ENCODE measurements at places on chromosomes 5 and 9.

GRCh38 chr5:120014535-120014934 lies 385.2 kb downstream of the FAM170A start:
- DNase-seq = no peak

DNA sequence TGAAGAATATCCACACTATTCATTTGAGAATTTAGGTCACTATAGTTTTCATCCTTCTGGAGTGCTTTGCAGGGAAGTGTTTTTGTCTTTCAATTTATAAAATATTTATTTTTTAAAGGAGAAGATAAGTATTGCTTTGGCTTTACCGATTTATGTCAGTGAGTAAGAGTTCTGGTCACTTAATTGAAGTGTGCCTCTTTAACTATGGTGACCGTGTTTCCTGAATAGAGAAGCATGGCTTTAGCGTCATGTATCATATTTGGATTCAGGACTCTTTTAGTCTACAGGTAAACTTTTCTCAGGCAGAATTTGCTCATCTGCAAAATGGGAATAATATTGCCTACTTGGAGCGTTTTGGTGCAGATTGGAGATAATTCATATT lies 902 bp downstream of the BDP1 start:
- DNase-seq = no peak

DNA sequence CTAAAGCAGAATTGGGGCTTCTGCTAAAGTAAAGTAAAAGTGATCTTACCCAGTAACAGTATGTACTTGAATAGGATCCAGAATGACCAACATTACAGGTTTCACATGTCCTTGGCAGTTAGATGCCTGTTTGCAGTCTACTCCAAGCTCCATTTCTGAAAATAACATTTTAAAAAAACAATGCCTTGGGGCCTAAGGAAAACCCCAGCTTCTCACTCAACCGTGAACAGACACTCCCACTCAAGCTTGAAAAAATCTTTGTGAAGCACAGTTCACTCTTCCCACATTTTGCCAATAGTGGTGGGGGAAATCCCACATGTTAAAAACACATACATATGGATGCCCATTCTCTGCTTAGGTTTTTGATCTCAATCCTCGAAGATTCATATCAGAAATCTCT lies 304.1 kb downstream of the ARRDC3 start:
- no peak for DNase-seq

GRCh38 chr9:73845954-73846690 lies 651.0 kb upstream of the RORB start:
- no peak for DNase-seq

- DNase-seq = no peak
Observed at GRCh38 chr9:1231998-1232919, 182.1 kb downstream of the DMRT2 start.

- no peak for DNase-seq
Observed at GRCh38 chr9:105146677-105147076, 97.8 kb upstream of the SLC44A1 start.

DNA sequence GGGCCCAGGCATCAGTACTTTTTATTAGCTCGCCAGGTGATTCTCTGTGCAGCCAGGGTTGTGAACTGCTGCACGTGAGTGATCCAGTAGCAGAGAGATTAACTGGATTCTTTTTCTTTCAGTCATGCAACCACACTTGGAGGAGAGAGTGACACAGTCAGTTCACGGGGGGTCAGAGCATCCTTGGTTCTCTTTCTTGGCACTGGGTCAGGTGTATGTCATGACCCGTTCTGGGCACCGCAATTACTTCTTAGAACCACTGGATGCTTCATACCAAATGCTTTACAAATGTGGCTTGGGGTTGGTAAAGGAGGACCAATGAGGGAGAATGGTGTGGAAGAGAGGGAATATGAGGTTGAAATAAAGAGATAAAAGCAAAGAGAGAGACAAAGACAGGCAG lies 368.7 kb downstream of the MLLT3 start:
- no peak for DNase-seq

- peak; percentile 92 for DNase-seq
Observed at GRCh38 chr9:37422289-37423104, at the start of gene GRHPR. TSS of gene GRHPR (plus strand) at chr9:37422696. CDS start at chr9:37422751, 55 bp downstream.

DNA sequence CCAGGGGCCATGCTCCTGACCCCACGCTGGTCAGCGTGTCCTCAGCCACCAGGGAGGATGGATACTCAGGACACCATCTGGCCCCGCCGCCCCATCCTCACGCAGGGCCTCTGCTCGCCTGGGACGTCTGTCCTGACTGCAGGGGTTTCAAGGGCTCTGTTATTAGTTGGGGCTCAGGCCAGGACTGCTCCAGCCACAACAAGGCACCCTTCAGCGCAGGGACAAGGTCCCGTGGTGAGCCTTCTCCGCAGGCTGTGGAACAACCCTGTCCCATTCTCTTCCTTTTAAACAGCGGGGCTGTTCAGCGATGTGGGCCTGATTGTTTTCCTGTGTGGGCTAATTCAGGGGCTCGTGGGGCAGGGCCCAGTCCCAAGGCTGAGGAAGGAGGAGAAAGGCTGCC lies 61.6 kb downstream of the SEMA4D start:
- peak; percentile 51 for DNase-seq

DNA sequence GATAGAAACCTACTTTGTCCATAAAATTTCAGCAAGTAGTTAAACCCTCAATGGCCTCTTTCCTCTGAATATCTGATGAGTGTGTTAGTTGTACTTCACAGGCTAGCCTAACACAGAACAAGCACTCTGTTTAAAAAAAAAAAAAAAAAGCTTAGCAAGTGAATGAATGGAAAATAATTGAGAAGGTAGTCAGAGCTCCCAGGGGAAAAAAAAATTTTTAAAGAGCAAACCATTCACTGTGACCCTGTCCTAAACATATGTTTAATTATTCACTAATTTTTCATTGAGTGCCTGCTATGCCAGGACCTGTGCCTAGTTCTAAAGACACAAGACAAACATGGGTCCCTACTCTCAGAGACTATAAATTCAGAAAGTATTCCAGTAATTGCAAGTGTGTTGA lies 69.3 kb downstream of the SH3RF2 start:
- DNase-seq = no peak

GRCh38 chr5:40378396-40379177 lies 301.1 kb upstream of the PTGER4 start:
- no peak for DNase-seq

- no peak for DNase-seq
Observed at GRCh38 chr9:111467778-111468367, 16.3 kb downstream of the ECPAS start.

- DNase-seq = no peak
Observed at GRCh38 chr5:56581426-56581825, 233.9 kb upstream of the MAP3K1 start.

DNA sequence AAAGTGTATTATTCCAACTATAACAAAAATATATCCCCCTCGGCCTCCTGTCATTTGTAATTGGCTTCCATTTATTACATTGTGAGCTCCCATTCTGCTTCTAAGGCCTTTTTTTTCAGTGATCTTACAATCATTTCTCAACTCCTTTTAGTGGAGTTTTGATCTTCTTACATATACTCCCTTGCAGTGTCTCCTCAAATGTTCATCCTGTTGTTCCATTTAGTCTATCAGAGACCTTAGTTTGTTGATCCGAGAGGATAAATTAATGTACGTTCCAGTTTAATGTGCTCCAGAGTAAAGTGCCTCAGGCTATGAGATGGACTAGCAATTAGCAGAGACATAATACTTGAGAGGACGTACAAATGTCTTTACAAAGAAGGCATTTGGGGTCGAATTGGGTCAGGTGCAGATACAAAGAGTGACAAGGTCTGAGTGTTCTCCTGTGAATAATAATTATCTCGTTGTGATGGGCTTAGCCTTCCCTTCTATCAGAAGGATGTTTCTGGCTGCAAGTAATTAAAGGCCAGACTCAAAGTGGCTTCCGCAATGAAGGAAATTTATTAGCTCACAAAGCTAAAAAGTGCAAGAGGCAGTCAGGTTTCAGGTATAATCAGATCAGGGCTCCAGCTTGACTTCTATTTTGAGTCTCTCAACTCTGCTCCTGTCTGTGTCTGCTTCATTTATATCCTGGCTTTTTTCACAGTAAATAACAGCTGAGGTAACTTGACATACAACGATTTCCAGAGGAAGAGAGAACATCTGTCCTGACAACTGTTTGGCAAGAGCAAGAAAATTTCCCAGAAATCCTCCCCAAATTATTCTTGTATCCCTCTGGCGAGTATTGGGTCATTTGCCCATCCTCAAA lies 30.1 kb downstream of the ARRDC3 start:
- DNase-seq = no peak

- DNase-seq = no peak
Observed at GRCh38 chr5:117667105-117667504, 1092.5 kb upstream of the SEMA6A start.

- DNase-seq = no peak
Observed at GRCh38 chr9:27654629-27655285, 81.5 kb upstream of the C9orf72 start.

- DNase-seq = no peak
Observed at GRCh38 chr5:123855609-123856008, 343.6 kb downstream of the CSNK1G3 start.

- no peak for DNase-seq
Observed at GRCh38 chr9:121218357-121219027, 16.8 kb upstream of the RAB14 start.

DNA sequence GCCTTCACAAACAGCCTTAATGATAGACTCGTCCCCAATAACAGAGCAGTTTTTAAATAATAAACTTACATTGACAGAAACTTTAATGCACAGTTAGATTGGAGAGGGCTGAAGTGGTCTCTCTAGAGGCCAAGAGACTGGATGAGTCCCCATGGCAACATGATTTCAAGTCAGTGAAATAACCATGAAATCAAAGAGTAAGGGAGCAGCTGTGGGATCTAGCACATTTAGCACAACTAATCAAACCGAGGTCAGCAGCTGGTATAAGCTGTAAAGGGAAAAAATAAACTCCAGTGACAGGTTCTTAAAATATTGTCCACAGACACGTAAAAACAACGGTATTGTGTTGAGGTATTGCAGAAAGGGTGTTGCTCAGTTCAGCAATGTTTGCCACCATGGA lies 916.6 kb downstream of the DNAH5 start:
- DNase-seq = no peak

- no peak for DNase-seq
Observed at GRCh38 chr5:33612386-33612785, 171.6 kb downstream of the TARS1 start.

- DNase-seq = peak; percentile 54
Observed at GRCh38 chr5:90528601-90529193, 687 bp downstream of the LYSMD3 start.

- no peak for DNase-seq
Observed at GRCh38 chr5:159837860-159838259, 78.4 kb upstream of the ADRA1B start.

DNA sequence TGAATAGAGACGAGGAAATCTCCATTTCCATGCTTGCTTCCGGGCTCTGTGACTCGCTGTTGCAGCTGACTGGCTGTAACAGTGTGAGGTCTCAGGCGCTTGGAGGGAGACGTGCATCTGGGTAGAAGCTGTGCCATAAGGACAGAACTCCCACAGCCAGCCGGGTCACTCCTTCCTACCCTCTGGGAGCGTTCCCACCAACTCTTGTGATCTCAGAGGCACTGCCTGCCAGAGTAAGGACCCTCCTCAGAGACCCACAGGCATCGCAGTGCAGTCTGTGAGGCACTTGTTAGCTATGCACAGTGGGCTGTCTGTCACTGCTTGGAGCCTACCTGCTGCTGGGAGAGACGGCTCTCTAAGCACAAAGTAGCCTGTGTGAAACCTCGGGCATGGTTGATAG lies 203.4 kb upstream of the SEMA6A start:
- peak; percentile 86 for DNase-seq

- no peak for DNase-seq
Observed at GRCh38 chr5:112908854-112909253, 13.2 kb downstream of the REEP5 start.

GRCh38 chr5:83072966-83073365 lies 4.2 kb downstream of the TMEM167A start:
- DNase-seq = no peak

DNA sequence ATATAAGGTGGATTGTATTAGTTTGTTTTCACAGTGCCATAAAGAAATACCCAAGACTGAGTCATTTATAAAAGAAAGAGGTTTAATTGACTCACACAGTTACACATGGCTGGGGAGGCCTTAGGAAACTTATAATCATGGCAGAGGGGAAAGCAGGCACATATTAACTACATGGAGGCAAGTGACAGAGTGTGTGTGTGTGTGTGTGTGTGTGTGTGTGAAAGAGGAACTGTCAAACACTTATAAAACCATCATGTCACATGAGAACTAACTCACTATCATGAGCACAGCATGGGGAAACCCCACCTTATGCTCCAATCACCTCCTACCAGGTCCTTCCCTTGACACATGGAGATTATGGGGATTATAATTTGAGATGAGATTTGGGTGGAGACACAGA lies 118.6 kb downstream of the SPEF2 start:
- no peak for DNase-seq

GRCh38 chr9:111613436-111614040 lies 14.1 kb upstream of the PTGR1 start:
- DNase-seq = no peak

GRCh38 chr5:153429761-153430380 lies 60.6 kb upstream of the GRIA1 start:
- DNase-seq = no peak

- DNase-seq = no peak
Observed at GRCh38 chr5:18920966-18921365, 1067.0 kb downstream of the CDH18 start.

- DNase-seq = peak; percentile 48
Observed at GRCh38 chr9:76206821-76207220, 187.4 kb downstream of the RFK start.

DNA sequence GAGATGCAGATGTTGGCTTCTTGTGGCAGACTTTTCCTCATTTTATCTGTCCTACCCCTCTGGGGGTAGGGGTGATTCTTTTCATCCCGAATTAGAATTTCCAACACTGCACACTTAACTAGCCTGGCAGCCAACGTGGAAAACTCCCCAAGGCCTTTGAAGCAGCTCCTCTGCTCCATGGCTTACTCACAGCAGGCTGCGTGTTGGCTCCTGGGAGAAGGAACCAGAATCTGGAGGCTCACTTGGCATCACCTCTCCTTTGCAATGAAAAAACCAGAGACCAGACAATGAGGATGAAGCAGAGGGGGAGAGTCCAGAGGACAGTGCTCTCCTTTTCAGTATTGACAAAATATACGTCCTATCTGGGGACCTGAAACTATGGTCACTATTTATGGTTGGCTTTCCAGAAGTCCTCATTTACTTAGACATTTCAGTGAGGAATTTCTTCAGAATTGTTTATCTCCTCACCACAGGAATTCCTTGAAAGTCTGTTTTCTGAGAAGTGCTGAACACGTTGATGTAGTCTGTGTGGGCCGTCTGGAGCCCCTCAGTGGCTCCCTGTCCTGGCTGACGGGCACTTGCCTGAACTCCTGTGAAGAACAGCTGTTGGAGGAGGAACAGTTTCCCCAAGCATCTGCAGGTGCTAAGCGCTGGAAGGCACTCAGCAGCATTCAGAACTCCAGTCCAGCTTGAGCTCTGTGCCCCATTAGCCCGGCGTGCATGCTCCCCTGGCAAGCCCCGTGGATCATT lies 231.3 kb downstream of the RFK start:
- DNase-seq = no peak

GRCh38 chr5:140690376-140690932 lies 716 bp downstream of the HARS1 start:
- peak; percentile 40 for DNase-seq

DNA sequence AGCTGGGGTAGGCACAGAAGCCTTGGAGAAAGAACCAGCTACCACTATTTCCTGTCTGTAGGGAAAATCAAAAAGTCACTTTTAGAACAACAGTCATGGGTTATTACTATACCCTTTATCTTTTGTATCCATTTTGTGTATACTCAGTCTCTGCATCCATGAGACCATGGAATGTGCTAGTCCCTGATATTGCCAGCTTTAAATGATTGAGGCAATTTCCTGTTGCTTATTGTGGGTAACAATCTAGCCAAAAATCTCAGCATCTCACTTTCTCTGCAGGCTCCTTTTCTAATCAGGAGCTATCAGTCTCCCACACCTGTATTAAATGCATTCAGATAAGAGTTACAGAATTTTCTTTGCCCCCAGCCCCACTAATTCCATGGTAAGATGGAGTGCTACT lies 968 bp upstream of the KDM3B start:
- DNase-seq = no peak

Measured in endodermal cell (in vitro differentiated cells).